ENCODE measurements at places on chromosomes 4 and X. TPM values are rescaled to one million over a fixed set of nuclear protein-coding genes. Genes with fewer than 3 reads are reported as not detected.

Gene ELMOD2
- total RNA-seq: 10.3 TPM

Gene CNGA1
- total RNA-seq: not detected

Gene DMP1
- not detected for total RNA-seq

Gene SLC25A5
- 745 TPM for total RNA-seq

Gene MAGEA6
- total RNA-seq: 13.3 TPM

Gene TMPRSS11A
- not detected for total RNA-seq

Gene VCX
- total RNA-seq: not detected

Gene DCLK2
- 8.0 TPM for total RNA-seq

Gene MAGEC2
- total RNA-seq: not detected

Gene SH3RF1
- 9.3 TPM for total RNA-seq

Gene CDKL2
- 0.91 TPM for total RNA-seq

Gene RBMXL3
- total RNA-seq: not detected

Gene DCK
- 16.1 TPM for total RNA-seq

Gene MMRN1
- total RNA-seq: not detected
